SK-N-SH (cell line): ENCODE measurements at places on chromosomes 1 and 21. TPM values are rescaled to one million over a fixed set of nuclear protein-coding genes. Genes with fewer than 3 reads are reported as not detected.

DNA sequence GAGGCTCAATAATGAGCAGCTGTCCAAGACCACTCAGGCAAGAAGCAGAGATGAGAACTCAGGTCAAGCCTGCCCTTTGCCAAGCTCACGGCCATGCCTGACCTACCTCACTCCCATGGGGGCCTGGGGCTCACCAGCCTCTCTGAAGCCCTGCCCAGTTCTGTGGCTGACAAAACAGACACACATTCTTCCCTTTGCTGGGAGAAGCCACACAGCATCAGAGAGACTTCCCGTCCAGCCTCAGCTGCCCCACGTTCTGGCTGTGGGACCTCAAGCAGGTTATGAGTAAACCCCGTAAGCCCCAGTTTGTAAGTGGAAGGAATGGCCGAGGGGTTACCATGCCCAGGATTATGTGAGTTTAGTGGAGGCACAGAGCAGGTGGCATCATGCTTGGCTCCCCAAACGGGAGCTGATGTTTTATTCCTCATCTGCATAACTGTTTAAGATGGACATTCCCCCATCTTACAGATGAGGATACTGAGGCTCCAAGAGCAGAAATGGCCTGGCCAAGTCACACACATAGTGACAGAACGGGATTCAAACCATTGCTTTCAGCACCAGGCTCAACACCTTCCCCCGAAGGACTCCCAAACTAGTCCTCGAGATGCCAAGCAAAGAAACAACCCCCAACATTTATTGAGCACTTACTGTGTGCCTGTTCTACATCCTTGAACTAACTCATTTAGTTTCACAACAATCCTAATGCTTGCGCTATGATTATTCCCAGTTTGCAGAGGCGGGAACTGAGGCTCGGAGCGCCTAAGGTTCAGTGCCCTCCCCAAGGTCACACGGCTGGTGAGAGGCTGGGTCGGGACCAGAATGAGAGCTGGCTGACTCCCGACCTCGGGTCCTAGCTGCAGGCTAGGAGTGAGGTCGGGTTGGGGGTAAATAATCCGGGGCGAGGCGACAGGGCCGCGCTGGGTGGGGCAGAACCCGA lies 49.1 kb upstream of the LAPTM5 start:
- no peak for DNase-seq

The SMCP gene
- not detected in 2 replicates for polyA plus RNA-seq

- no peak for DNase-seq
Observed at GRCh38 chr1:16348414-16349182, 3.7 kb downstream of the FBXO42 start.

The OLFML3 gene
- polyA plus RNA-seq, result 26.1 and 28.3 TPM in 2 replicates

DNA sequence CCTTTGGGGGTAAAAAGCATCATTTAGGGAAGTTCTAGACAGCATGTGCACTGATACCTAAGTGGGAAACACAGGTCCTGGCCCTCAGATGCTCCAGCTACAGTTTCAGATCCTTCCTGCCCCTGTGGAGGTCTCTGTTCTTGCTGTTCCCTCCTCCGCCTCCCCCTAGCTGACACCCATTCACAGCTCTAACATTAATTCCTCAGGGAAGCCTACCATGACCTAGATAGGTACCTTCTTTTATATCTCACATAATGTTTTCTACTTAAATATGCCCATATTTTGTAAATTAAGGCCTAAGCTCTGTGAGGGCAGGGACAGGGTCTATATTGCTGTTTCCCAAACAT lies 11.3 kb downstream of the TSPAN2 start:
- no peak for DNase-seq

The C1orf116 gene
- polyA plus RNA-seq, result 0.02 TPM in 1 of 2 replicates, not detected in the other

The SPATA46 gene
- polyA plus RNA-seq, result not detected in 2 replicates

GRCh38 chr1:180610556-180611015 lies 21.2 kb upstream of the XPR1 start:
- no peak for DNase-seq

DNA sequence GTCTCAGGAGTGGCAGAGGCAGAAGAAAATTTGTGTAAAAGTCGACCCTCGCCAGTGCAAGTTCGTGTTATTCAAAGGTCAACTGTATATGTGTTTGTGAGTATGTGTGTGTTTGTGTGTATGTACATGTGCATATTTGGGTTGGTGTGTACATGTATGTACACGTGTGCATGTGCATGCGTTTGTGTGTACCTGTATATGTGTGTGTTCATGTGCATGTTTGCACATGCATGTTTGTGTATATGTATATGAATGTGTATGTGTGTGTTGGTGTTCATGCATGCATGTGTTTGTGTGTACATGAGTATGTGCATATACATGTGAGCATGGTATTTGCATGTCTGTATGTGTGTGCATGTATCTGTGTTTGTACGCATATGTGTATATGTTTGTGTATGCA lies 21.7 kb upstream of the TENT5C start:
- no peak for DNase-seq

DNA sequence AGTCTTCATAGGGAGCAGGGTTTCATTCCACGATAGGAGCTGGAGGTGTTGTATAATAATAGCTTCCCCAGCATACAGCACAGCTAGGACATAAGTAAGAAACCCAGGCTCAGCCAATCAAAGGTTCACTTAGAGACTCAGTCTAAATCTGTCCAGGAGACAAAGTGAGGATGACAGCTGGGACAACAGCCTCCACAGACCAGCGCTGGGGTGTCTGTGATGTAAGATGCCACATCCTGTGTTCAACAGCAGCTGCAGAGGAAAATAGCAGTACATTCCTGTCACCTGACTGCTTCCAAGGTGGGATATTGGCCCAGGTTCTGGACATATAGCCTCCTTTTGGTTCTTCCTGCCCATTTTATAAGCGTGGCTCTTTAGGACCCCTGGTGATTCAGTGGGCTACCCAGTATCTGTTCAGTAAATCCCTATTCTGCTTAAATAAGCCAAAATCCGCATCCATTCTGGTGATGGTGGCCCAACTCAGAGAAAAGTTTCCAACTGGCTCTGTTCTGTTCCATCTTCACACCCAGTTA lies 176.8 kb upstream of the SYT6 start:
- DNase-seq, result no peak

DNA sequence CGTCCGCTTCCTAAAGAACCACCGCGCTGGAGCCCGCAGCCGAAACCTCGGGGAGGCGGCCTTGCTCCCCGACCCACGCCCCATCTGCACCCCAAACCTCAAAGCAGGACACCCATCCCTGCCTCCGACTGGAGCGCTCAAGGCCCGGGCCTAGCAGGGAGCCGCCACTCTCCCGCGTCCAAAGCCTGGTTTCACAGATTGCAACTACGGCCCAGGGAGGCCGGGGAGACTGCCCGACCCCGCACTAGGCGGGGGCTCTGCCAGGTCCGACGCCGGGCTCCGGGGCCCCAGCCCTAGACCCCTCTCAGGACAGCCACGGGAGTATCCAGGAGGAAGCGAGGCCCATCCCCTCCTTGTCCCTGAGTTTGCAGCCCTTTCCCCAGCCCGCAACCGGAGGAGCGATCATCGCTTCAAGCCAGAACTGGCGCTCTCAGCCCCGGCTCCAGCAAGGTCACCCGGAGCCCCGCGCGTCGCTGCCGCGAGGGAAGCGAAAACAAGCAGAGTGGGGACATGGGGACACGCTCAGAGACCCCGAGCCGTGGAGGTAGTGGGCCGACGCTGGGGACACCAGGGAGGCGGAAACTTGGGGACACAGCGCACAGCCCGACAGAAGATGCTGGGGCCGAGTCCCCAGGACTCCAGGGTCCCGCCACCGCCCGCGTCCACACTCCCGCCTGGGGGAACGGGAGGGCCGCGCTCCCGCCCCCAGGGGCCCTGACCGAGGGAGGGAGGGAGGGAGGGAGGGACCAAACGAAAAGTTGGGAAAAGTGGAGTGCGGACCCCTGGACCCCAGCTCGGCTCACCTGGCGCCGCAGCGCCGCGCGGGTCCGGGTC lies 433 bp downstream of the TMEM200B start:
- peak; percentile 65 for DNase-seq

DNA sequence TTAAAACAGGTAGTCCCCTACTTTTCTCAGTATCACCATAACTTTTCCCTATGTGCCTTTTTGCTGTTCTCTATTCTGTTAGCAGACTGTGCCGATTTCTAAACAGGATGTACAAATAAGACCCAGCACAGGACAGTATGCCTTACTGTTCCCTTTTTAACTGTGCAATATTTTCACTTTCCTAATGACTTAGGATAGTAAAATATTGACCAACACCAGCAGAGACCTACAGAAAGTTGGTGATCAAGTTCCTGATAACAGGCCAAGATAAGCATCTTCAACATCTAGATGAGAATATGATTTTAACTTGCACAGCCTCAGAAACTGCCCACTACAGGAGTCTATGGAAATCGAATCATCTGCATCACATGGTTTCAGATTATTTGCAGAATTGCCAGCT lies 42.0 kb downstream of the ADSS2 start:
- DNase-seq, result no peak

The OR2T2 gene
- not detected in 2 replicates for polyA plus RNA-seq

The ARF1 gene
- polyA plus RNA-seq, result 659 and 713 TPM in 2 replicates
